ENCODE measurements at places on chromosomes 5 and 9.

- DNase-seq = no peak
These were observed 18.2 kb upstream of the DAB2IP start for GRCh38 chr9:121633119-121633714.

GRCh38 chr9:109101810-109102209 is 17.9 kb downstream of the TMEM245 start:
- no peak for DNase-seq

GRCh38 chr9:127222388-127223095 is 42.0 kb upstream of the GARNL3 start:
- DNase-seq = no peak

GRCh38 chr5:103356350-103357091 is 98.0 kb downstream of the MACIR start:
- no peak for DNase-seq

DNA sequence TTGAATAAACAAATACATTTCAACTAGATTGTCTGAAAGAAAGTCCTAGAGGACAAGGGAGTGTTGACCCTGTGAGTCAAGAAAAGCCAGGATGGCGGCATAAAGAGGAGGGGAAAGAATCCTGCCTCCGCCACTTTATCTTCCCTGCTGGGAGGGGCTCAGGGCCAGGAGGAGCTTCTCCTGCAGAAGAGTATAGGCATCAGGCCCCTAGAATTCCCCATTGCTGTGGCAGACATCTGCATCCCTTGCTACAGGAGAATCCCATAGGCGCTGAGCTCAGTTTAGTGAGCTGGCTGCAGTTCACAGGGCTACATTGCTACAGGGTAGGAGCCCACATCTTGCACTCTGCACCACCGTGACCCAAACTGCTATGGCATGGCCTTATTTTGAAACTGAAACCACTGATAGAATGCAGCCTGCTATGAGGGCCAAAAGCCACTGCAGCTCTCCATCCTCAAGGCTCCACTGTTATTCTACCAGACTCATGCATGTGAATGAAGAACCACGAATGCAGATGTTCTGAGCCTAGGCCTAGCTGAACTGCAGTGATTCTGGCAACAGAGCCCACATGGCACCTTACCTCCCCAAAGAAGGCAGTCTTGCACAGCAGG is 941.4 kb upstream of the CTNND2 start:
- no peak for DNase-seq

- no peak for DNase-seq
These were observed 133.7 kb downstream of the WNK2 start for GRCh38 chr9:93317495-93318094.

DNA sequence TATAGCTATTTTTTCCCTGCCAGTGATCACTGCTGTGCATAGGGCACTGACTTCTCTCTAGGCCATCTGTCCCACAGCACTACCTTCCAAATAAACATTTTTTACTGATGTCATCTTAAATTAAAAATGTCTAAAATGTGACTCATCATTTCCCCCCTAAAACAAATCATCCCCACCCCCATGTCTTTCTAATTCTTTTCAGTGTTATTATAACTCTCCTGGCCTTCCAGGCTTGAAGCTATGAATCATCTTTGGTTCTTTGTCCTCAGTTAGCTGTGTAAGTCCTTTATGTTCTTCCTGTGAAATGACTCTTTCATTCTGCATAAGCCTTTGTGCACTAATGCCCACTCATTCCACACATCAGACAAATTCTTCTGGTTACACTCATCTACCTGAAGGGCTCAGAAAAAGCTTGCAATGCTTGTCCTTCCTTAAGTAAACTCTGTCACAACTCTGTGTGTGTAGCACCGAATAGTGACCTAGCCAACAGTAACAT is 78.1 kb downstream of the CFAP95 start:
- no peak for DNase-seq

DNA sequence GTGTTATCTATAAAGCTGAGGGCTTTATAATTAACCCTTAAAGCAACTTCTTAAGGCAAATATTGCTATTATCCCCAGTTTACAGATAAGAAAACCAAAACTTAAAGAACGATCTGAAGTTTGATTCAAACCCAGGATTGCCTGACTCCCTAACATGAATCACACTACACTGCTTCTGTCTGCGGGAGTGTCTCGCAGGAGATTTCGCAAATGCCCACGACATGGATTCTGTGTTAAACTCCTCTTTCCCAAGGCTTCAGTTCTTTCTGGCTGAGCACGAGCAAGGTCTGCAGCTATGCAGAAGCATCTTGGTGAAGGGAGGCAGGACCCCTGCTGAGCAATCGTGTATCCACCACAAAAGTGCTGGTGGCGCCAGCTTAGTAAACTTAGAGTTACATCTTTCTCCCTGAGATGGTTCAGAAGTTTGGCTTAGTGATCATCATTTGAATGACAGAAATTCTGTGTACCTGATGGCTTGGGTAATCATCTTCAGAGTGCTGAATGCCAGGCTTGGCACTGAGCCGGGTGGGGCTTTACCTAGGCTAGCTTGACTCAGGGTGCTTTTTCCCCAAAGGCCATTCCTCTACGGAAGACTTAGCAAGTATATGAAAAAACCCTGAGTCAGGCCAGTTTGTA is 81.4 kb upstream of the PIK3R1 start:
- DNase-seq = no peak

DNA sequence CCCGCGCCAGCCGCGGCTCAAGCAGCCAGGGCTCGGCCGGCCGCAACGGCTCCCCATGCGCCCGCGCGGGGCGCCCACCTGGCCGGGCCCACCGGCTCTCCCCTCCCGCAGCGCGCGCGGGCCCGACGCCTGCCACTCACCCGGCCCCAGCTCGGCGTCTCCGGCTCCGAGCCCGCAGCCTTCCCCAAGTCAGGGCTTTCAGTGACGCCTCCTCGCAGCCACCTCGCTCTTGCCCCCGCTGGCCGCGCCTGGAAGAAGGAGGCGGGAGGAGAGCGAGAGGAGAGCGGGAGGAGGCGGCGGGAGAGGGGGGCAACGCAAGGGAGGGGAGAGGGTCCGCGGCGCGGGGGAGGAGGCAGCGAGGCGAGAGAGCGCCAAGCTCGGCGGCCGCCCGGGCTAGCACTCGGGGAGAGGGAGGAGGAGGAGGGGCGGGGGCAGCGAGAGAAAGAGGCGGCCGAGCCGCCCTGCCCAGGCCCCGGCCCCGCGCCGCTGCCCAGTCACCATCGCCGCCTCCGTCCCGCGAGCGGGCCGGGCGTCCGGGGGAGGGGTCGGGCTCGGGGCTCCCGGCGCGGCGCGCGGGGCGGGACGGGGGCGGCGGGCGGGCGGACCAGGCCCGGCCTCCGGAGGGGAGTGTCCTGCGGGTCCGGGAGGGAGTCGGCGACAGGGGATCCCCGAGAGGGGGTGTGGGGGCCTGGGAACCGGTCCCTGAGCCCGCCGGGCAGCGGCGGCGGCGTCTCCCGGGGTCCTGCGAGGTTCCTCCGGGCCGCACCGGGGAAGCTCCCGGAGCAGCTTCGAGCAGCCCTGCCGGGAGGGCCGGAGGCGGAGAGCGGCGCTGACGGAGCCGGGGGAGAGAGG is at the start of gene LHFPL2:
Gene LHFPL2 (minus strand): TSS at position 414 of the 852 bp plus-strand sequence. CDS start 138,559 bp downstream, outside the sequence.
- DNase-seq = no peak

DNA sequence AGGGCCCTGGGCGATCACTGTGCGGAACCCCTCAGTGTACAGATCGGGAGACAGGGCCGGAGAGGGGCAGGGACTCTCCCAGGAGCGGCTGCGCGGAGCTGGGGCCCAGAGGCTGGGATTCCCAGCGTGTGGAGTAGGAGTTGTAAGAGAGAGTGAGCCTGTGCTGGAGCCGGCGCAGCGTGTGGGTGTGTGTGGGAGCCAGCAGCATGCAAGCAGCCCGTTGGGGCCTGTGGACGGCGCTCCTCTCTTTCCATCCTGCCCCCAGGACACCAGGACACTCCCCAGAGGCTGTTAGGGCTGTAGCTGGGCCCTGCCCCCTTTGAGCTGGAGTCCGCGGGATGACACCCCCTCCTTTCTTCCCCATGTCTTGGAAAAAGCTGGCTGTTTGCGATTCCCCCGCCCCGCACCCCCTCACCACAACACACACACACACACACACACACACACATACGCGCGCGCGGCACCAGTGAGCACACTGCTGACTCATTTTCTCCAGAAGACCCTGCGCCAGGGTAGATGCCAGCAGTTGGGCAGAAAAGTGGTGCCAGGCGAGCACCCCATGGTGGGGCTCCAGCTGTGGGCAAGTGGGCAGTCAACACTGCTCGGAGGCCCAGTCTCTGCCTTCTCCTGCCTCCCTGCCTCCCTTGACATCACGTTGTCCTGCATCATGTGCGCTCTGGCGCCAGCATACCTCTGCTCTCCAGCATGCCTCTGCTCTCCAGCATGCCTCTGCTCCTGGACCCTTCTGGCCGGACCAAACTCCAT is 1.5 kb downstream of the COL27A1 start:
- DNase-seq = no peak

- DNase-seq = no peak
These were observed 71.9 kb upstream of the RANBP3L start for GRCh38 chr5:36373527-36374086.

- DNase-seq = no peak
These were observed 191.0 kb downstream of the PJA2 start for GRCh38 chr5:109218818-109219217.

DNA sequence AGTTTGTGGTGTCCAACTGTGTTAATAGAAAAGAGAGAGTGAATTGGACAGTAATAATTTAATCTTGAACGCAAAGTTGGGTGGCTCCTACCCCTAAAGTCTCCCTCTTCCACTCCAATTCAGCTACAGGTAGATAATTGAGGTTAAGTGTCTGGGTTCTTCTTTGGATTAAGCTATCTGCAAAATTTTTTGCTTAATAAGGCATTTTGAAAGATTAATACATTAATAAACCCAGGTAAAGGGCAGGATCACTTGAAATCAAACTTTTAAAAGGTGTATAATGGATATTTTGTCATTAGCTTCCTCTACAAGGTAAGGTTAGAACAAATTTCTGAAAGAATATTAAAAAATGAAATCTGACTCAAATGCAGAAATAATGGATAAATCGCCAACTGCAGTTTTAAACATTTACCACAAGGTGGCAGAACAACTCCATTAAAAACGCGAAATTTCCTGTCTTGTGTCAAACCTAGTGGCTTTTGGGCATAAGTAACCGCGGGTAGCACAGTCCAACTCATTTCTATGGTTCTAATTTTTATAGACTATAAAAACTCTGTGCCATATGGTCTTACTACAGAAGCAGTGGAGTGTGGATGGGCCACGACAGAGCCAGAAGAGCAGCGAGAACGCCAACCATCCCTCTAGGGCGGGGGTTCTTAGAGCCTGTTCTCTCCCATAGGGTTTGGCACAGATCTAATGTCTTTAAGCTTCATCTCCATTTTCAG is 276.5 kb downstream of the ARHGEF28 start:
- DNase-seq = no peak

DNA sequence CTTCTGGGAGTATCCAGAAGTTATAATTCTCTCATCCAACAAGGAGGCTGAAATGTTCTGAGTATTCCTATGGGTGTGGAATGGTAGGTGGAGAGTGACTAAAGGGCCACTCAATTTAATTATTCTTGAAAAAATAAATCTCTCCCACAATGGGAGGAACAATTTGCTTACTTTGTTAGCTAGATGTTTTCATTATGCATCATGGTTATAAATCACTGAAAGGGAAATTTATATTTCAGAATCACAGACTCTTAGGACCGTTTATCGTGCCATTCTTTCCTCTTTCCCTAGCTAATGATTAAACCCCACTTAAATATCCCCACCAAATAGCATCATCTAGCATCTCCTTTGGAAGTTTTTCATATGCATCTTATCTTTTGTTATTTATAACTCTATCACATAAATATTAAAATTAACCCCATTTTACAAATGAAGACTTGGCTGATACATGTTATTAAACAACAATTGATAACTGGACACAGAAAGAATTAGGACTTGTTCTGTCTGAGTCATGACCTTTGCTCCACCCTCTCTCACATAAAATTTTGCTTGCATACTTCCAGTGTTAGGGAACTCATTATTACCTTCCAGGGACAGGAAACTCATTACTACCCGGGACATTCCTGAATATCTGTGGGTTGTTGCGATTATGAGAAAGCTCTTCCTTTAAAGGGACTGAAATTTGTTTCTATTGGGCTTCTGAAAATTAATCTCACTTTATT is 94.9 kb upstream of the NMUR2 start:
- DNase-seq = no peak

- no peak for DNase-seq
These were observed 94.6 kb upstream of the SMC2 start for GRCh38 chr9:103999375-104000062.

GRCh38 chr9:128316421-128316820 is 5.8 kb downstream of the TRUB2 start:
- no peak for DNase-seq

- DNase-seq = no peak
These were observed 21.2 kb downstream of the ABLIM3 start for GRCh38 chr5:149162401-149163084.

- no peak for DNase-seq
These were observed 1.4 kb upstream of the MLLT3 start for GRCh38 chr9:20623748-20624124.

GRCh38 chr9:68966496-68966944 is 47.4 kb downstream of the PRKACG start:
- DNase-seq = no peak

DNA sequence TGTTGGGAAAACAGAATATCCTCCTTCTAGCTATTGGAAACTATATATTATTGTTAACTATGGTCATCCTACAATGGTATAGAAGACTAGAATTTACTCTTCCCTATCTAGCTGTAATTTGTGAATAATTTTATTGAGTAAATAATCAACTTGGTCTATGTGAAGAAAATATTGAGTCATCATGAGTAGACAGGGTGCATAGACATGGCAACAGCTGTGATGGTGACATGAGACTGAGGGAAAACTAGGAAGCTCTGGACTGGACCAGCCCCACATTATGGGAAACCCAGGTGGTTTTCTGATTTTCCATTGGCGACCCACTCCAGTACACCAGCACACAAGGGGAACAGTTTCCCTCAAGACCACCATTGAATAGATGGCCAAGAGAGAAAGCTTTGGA is 95.0 kb downstream of the APBA1 start:
- no peak for DNase-seq

DNA sequence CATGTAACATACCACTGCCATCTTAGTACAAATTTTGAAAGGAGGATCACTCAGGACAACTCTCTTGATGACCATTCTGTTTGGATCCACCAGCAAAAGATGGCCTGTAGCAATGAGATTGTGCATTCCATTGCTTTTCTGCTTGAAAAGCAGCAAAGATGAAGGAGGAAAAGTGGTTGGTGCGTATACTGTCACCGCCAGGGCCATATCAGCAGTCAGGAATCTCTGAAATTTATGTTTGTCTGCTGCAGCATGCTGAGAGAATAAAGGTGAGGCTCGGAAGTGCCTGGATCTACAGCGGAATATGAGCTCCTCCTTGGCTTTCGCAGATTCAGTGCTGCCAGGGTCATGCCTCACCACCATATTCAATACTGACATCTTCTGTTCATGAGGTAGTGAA is 144.4 kb downstream of the GPBP1 start:
- DNase-seq = no peak

- DNase-seq = no peak
These were observed 19.7 kb downstream of the ADRA1B start for GRCh38 chr5:159935946-159936345.

- no peak for DNase-seq
These were observed 153.6 kb downstream of the CRB2 start for GRCh38 chr9:123509646-123510045.

DNA sequence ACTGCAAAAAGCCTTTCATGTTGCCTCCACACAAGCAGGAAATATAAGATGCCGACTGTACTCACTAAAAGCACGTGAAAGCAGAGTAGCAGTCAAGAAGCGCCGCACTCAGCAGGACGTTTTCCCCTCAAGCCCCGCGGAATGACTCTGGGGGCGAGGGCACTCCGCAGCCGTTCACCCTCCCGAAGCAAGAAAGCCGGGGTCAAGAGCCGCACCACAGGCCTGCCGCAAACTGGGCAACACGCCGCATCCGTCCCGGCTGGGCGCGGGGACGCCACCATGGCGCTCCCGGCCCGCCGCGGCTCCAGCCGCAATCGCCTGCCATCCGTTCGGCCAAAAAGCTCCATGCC is 364 bp downstream of the RPS6 start:
- DNase-seq = peak; percentile 60

Measured in activated naive CD4-positive, alpha-beta T cell (primary cell).